Lung (tissue), 17 donors: ENCODE measurements at places on chromosomes 3 and 15.

DNA sequence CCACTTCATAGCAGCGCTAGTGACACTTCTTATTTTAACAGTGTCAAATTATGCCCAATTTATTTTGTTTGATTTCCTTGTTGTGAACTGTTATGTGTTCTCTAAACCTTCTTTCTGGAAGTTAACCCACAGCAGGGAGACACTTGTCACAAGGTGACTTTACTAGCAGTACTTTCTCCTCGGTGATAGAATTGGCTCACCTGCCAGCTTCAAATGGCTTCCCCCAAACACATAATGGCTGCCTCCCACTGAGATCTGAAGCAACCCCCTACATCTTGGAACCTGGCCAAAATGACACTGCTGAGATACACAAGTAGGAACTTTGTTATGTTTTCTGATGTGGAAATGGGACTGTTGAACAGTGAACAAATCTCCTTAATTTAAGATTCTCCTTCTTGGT is 238.8 kb upstream of the DPH6 start:
- peak; percentile 64 for DNase-seq

DNA sequence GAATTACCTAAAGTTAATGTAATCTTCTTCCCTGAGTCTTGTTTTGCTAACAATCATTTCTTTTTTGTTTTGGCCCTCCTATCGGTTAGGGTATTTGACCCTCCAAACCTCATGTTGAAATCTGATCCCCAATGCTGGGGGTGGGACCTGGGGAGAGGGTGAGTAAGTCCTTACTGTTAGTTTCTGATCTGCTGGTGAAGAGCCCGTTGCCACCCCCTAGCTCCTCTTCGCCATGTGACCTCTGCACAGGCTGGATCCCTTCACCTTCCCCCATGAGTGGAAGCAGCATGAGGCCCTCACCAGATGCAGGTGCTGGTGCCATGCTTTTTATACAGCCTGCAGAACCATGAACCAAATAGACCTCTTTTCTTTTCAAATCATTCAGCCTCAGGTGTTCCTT is 62.8 kb upstream of the ADCY5 start:
- DNase-seq: no peak

- peak; percentile 12 for DNase-seq
Observed at GRCh38 chr3:111541911-111542483, at the start of gene CD96. Gene CD96, plus strand, starts transcription at chr3:111542197. Its CDS starts 52 bp downstream, at chr3:111542249.

DNA sequence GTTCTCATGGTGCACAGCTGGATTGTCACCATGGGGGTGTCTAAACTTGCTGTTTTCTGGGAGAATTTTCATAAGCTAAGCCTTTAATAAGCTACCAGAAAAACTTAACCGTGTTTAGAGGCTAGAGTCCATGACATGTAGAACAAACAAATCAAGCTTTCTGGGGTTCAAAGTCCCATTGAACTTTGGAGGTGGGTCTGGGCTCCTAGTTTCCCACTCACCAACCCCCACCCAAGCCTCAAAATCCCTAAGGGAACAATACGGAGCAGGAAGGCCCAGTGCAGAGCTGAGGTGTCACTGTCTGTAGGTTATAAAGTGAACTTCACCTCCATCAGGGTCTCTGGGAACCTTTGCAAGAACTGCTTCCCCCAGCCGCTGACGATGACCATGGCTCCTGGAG is 25.5 kb downstream of the RTP1 start:
- DNase-seq: no peak

DNA sequence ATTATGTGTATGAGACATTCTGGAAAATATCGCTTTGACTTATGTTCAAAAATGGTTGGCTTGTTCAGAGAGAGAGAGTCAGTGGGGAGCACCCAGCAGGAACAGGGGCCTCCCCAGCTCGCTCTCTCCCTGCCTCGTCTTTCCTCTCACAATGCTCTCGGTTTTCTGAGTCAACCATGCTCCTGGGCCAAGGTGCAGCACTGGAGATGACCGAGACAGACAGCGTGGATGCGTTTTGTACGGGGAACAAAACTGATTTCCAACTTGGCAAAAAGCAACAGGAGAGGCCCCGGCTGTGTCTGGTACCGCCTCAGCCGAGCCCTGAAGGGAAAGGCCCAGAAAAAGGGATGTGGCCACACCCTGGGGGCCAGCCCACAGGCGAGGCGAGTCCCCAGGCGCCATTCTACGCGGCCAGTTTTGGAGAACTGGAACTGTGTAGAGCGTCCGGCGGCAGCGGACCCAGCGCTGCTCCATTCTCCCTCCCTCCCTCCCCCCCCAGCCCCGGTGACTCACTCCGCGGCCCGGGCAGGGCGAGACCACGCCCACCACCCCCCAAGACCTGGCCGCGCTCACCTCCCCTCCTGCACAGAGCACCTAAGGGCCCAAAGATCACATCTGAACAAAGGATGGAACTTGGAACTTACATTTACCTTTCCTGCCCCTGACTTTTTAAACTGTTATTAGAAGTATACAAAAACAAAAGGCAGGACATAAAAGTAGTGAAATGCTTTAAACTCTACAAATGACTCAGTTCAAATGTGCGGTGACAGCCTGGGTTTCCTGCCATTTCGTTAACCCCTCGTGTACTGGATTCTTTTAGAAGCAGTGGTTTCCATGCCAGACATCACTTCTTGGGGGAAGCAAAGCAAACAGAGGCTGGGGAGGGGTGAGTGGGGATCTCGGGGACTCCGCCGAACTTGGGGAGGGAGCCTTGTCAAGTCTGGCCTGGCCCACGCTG is 12.7 kb downstream of the ATP10A start:
- DNase-seq: peak; percentile 73

DNA sequence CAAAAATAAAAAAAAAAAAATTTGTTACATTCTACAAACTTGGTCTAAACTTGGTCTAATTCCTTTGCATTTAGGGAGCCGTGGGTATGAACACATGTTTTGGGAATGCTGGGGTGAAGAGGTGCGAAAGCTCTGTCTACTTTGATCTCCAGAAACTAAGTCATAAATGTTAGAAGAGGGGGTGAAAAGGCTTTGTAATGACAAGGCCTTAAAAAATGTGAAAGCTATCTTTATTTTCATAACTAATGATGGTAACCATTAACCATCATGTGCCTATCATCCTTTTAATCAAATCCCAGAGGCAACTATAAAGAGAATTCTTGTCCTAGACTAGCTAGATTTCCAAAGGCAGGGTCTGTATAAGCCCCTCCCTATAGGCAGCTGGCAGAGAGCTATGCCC is 60.9 kb downstream of the PRICKLE2 start:
- DNase-seq: no peak

GRCh38 chr3:33926998-33927605 is 128.7 kb downstream of the PDCD6IP start:
- DNase-seq: no peak

- DNase-seq: no peak
Observed at GRCh38 chr15:60648928-60649679, 170.2 kb upstream of the ICE2 start.

- no peak for DNase-seq
Observed at GRCh38 chr15:81032818-81033217, 32.1 kb downstream of the TLNRD1 start.

DNA sequence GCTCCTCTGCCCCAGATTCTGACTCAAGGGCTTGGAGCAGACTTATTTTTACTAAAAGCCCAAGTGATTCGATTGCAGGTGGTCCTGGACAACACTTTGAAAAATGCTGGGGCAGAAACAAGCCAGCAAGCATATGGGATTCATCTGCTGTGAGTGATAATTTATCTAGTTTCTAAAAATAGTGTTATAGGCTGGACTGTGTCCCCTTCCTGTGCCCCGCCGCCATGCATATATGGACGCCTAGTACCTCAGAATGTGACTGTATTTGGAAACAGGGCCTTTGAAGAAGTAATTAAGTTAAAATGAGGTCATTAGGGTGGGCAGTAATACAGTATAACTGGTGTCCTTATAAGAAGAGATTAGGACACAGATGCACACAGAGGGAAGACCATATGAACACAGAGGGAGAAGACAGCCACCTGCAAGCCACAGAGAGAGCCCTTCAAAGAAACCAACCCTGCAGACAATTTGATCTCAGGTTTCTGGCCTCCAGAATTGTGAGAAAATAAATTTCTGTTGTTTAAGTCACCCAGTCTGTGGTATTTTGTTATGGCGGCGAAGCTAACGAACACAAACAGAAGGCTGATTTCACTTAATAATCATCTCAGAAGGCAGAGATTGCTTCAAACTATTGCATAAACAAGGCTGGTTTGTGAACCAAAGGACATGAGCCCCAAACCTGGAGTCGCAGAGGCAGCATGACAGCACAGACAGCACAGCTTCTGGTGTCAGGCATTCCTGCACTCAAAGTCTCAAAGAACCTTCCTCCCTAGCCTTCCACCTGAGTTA is 59.1 kb downstream of the CCNL1 start:
- no peak for DNase-seq

DNA sequence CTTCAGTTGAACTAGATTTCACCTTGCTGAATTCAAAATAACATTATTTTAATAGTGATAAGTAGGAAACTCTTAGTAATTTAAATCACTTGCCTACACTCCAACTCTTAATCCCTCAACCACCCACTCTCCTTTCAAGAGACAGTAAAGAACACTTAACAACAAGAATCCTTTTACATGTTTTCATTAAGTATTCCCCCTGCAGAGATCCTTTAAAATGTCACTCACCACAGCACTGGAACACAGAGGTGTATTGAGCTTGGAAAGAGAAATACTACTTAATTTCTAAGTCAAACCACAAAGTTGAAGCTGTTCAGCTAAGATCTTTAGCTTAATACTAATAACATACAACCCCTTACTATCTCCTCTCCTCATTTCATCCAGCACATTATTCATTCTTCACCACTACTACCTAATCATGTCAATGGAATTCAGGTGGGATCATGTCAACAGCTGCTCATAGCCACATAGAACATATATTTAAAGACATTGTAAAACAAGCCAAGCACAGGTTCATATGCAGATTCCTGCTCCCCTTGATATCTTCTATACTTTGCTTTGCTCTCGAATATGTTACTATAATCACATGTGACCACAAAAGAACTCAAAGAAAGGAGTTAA is 40.5 kb downstream of the IMPG2 start:
- no peak for DNase-seq

DNA sequence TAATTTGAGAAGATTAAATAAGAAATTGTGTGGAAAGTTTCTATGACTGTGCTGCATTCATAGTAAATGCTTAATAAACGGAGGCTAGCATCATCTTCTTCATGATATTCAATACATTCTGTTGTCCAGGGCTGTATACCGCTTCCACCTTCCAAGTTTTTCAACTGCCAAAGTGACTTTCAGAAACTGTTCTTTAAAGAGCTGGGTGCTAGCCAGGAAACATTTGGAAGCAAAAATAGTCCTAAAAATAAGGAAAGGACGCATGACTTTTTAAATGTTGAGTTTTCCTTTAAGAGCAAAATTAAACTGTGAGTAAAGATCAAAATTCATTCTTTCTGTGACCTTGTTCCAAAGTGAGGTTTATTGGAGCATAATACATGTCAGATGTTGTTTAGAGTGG is 9.4 kb upstream of the ERC2 start:
- no peak for DNase-seq

GRCh38 chr3:153138276-153139210 is 23.5 kb upstream of the RAP2B start:
- DNase-seq: peak; percentile 32

- no peak for DNase-seq
Observed at GRCh38 chr3:172688588-172688987, 22.3 kb downstream of the NCEH1 start.

DNA sequence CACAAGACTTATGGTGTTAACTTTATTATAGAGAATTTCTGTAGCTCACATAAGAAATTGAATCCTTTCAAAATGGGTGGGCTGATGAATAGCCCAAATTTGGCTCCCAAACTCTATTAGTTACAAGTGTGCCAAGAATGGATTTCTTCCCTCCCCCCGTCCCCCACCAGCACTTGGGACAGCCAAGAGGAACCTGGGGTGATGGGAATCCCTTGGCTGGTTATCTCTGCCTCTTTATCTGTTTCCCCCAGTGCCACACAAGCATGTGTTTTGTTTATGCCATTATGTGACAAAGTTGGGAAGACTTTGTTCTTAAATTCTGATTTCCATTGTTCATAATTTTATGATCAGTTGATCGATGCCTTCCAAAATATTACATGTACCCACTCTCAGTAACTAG is 28.3 kb downstream of the CMSS1 start:
- DNase-seq: no peak
